AG09309 (cell line): ENCODE measurements at places on chromosomes 5 and 9.

GRCh38 chr5:178365501-178366440 lies 133.2 kb upstream of the PHYKPL start:
- DNase-seq = no peak

GRCh38 chr5:161847941-161848391 lies at the start of gene GABRA1:
TSS of gene GABRA1 (plus strand) at chr5:161848120. CDS start at chr5:161850811, 2,691 bp downstream.
- no peak for DNase-seq

GRCh38 chr5:2311851-2312250 lies 429.1 kb upstream of the IRX4 start:
- DNase-seq = no peak

GRCh38 chr9:71853084-71853483 lies 57.9 kb downstream of the ABHD17B start:
- DNase-seq = no peak

DNA sequence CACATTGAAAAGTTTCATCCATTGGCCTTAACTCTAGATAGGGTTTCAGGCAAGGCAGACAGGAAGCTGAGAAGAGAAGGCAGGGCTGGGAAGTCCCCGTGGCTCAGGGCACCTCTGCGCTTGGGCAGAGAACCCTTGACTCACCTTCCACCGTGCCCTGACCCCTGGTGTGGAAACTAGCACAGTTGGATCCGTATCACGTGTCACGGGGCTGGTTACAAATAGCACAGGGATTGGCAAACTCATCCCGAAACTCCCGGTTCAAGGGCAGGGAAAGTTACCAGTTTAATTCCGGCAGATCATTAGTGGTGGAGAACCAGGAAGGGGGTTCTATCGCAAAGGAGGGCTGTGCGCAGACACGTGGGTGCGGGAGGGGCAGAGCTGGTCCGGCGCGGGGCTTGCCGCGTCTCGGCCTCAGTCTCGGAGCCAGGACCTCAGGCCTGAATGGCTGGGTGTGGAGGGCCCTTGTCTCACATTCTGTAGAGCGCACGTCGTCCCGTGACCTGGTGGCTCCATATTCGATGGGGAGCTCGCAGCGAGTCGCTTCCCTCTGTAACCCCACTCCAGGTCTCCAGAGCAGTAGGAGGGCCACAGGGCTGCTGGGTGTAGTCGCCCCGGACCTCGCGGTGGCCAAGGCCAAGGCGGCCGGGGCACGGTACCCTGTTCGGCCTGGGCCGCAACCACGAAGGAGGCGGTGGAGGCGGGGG lies 771 bp upstream of the TMEM171 start:
- no peak for DNase-seq

- DNase-seq = no peak
Observed at GRCh38 chr9:77679661-77680368, 31.7 kb upstream of the GNA14 start.

DNA sequence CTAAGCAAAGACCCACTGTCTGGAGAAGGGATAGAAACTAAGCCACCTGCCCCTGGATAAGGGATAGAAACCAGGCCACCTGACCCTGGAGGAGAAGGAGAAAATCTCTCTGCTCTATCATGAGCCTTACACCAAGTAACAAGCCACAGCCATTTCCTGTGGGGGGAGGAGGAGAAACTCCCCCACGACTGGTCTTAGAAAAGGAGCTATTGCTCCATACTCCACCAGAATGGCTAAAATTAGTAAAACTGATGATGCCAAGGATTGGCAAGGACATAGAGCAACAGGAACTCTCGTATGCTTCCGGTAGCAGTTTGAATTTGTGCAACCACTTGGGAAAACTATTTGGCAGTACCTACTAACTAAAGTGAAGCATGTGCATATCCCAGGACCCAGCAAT lies 70.8 kb downstream of the ACTL7B start:
- peak; percentile 60 for DNase-seq

DNA sequence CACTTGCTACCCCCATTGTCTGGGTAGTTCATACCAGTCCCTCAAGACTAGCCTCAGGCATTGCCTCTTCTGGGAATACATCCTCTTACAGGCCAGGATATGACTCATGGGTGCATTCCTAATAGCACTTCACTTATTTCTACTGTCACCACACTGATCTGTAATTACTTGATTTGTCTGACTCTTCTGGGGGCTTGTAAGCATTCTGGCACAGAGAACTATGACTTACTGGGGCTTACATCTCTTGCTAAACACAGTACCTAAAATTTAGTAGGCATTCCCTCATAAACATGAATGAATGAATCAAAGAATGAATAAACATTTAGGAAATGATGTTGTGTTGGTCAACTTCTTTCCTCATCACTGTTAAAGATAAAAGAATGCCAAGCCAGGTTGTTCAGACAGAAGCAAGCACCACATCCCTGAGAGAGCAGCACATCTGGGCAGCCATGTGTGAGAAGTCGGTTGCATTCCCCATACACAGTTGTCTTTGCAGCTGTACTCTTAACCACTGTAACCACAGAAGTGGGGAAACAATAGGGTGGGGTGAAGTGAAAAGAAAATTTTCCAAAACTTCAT lies 27.6 kb downstream of the IL7R start:
- peak; percentile 87 for DNase-seq

DNA sequence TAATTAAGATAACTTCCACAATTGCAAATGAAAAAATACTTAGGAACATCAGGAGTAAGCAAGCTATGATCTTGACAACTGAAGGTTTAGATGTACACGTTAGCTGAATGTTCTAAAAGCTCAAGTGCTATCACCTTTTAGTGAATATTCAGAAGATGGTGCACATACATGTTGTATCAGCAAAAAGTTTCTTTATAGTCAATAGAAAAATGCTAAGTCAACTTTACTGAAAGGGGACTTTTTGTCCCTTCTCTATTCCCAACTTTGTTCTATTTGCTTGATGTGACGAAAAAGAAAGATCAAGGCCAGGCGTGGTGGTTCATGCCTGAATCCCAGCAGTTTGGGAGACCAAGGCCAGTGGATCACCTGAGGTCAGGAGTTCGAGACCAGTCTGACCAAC lies 7.6 kb upstream of the RGMB start:
- DNase-seq = no peak

GRCh38 chr5:39730006-39730405 lies 305.2 kb upstream of the DAB2 start:
- DNase-seq = no peak

DNA sequence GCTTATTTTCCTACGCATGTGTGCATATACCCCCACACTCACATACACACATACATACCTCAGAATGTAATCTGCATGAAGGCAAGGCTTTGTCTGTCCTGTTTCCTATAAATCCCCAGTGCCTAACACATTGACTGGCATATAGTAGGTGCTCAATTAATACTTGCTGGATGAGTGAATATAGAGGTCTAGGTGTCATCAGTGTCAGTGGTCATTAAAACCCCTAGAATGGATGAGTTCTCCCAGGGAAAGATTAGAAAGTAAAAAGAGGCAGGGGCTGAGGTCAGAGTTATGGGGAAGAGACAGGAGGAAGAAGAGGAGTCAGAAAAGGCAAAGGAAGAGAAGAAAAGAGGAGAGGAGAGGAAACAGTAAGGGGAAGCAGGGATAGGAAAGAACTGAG lies 4.7 kb downstream of the CPLX2 start:
- no peak for DNase-seq

GRCh38 chr9:81530846-81531245 lies 158.5 kb downstream of the TLE1 start:
- no peak for DNase-seq

DNA sequence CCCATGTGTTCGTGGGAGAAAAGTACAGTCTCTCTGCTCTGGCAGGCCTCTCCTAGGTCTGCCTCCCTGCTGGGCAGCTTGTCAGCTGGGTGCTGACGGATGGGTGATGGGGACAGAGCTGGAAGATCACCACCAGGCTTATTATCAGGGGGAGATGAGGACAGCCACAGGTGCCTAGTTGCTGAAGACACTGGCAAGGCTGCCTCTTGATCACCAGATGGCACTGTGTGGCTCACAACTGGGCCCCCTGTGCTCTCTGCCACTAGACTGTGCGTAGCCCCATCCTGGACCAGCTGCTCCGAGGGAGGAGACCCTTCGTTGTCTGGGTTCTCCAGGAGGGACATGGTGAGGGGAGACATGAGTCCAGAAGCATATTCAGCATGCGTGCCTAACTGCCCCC lies 73.0 kb downstream of the KIF24 start:
- DNase-seq = no peak

GRCh38 chr5:148961261-148962199 lies 101.3 kb downstream of the SH3TC2 start:
- no peak for DNase-seq

DNA sequence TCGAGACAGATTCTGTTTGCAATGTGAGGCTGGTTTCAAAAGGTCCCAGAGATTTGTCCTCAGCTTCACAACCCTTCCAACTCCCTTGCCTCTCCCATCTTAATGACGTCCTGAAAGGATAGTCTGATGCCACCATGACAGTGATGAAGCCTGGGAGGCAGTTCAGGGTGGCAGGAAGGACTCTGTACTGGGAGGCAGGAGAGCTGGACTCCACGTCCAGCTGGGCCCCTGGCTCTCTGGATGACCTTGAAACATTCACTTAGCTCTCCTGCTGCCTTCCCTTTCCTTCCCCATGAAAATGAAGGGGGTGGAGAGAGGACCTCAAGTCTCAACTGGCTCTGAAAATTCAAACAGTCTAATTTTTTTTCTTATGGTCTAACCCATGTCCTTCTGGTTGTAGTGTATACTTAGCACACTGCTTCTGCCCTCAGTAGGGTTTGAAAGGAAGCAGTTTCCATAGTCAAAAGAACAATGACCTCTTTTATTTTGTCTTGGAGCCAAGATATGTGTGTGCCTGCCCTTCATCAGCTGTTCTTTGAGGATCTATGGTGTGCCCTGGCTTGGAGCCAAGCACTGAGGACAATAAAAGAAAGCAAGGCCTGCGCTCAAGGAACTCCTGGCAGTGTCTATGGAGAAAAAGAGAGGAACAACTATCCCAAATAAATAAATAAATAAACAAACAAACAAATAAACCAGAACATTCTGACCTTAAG lies 188.3 kb downstream of the GRIA1 start:
- no peak for DNase-seq

DNA sequence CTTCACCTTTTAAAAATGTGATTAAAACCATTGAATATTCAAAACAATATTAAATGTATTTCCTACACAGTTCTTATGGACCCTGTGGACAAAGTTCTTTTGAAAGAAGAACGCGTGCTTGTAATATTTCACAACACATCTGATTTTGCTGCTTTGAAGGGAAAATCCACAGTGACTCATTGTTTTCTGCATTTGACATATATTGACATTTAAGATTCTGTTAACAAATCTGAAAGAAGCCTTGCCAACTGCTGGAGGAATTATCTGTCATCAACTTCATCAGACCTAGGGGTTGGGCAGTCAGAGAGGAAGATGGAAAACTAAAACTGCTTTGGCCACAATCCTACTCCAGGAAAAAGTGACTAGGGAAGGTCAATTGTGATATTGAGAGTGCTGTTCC lies 56.9 kb upstream of the RASEF start:
- DNase-seq = no peak

DNA sequence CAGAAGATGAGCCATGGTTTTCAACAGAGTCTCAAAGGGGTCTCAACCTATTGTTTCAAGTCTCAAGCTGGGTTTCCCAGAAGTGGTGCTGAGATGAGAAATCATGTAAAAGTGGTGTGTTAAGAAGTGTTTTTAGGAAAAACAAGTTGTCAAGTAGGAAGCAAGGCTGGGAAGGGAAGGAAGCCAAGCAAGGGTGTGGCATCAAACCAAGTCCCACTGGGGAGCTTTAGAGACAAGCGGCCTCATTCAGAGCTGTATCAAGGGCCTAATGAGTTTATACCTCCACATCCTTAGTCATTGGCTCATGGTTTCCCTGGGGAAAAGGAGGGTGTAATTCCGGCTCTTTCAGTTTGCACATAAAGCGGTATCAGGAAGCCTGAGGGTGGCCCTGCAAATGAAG lies 26.4 kb upstream of the GABRB2 start:
- DNase-seq = no peak

DNA sequence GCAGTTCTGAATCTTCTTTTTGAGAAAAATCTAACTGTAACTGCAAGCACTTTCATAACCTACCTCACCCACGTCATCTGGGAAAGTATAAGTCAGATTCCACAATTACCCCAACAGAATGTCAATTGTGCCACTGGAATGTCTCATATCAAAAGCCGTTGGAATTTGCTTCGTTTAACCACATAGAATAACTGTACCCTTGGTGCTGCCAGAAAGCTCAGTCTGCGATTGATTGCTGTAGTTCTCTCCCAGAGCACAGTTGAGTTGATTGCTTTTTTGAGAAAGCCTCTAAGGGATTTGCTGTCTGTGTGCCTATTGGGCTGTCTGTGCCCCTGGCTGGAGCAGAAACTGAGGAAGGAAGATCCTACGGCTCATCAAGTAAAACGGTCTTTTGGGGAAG lies 583.6 kb downstream of the TMEM38B start:
- no peak for DNase-seq

DNA sequence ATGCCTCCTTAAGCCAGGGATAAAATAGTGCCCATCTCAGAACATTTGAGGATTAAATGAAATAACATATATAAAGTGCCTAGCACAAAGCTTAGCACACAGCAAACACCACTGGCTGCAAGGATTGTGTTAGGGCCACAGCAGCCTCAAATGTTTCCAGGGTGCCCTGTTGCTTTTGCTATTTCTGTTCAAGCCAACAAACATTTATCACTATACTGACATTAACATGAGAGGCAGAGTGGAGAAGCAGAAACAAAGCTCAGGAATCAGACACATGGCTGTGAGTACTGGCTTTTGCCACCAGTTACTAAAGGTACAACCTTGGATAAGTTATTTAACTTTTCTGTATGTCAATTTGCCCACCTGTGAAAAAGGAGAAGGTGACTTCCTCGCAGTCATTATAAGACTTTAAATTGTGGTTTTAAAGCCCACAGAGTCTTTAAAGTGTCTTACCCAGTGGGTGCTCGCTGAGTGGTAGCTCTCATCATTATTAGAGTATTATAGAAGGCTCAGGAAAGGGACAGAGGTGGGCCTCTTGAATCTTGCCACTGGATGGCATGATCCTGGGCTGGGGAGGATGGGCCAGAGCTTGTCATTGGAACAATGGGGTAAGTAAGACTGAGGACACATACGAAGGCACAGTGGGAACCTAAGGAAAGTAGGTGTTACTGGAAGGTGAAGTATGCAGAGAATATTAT lies 98.2 kb downstream of the MARCHF3 start:
- no peak for DNase-seq

DNA sequence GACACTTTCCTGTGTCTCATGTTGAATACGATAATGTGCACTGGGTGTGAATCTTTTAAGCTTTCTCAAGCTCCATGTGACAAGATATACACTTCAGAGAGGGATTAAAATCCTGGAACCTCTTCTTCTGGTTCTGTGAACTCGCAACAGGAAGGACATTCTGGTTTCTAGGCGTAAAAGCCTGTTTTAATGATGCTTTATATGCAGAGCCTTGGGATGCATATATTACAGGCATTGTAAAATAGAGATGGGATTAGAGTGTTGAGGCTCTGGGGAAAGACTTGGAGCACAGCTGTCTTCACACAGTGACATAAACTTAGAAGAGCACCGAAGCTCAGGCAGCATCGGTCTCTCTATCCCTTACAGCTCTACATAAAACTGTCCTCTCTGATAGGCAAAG lies 107.7 kb upstream of the SV2C start:
- DNase-seq = no peak
